ENCODE measurements at places on chromosomes 3 and 15.

DNA sequence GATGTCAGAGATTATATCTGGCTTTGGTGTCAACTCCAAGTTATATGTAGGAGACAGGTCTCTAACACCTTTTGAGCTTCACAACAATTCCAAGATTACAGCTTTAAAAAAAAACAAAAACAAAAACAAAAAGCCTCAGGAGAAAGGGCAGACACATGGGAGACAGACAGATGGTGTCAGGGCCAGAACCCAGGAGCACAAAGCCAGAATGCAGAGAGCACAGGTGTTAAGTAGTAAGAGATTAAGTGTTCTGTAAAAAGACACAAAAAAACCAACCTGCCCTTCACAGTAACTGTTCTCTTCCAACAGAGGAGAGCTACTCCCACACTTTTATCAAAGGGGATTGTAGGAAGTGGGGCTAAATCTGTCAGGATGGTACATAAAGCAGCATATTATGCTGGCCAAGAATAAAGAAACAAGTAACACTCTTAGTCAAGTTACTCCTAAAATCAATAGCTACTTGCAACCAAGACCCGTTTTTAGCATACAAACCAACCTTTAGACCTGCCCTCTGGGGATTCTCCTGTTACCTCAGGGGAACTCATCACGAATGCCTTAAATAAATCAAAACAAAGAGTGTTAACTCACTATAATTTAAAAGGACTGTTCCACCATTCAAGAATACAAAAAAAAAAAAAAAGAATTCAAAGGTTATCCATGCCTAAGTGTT lies 5.9 kb downstream of the CPEB1 start:
- H3K27me3 ChIP-seq = peaks cover 5% of the 10 kb centered on the region
- no peaks in the 10 kb centered on the region for H3K4me1 ChIP-seq
- no peak overlapping the region for H3K27ac ChIP-seq
- no peak overlapping the region for H3K4me3 ChIP-seq

DNA sequence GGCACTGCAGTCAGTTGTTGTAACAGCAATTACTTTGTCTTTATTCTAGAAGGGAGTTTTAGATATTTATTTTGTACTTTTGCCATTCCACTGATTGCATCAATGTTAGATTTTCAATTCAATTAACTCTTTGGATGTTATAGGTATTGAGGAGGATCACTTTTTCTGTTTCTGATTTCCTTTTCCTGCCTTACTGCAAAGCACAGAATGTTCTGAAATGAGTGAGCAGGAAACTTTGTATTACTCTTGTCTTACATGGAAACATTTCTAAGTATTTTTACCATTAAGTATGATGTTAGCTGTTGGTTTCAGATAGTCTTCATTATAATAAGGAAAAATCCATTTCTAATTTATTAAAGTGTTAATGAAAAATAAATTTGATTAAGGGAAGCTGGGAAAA lies 80.5 kb downstream of the OSBPL10 start:
- no peaks in the 10 kb centered on the region for H3K27me3 ChIP-seq
- no peaks in the 10 kb centered on the region for H3K4me1 ChIP-seq
- DNase-seq = no peak
- no peak overlapping the region for H3K27ac ChIP-seq
- H3K4me3 ChIP-seq = no peak overlapping the region

DNA sequence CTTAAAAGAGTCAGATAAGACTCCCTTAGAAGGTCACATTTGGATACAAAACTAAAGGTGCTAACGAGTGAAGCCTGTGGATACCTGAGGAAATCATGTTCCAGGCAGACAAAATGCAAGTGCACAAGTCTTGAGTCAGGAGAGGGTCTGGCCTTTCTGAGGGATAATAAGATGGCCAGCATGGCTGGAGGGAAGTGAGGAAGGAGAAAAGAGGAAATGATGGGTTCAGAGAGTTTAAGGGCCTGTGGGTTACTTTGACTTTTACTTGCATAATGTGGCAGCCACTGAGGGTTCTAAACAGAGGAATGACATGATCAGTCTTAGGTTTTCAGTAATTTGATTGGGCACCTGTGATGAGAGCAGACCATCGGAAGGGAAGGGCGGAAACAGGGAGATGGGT lies 3.5 kb upstream of the ROPN1B start:
- no peak overlapping the region for H3K4me3 ChIP-seq
- no peak for DNase-seq
- H3K27me3 ChIP-seq = no peaks in the 10 kb centered on the region
- H3K36me3 ChIP-seq = no peaks in the 10 kb centered on the region

GRCh38 chr3:29936054-29936453 lies 655.2 kb downstream of the RBMS3 start:
- H3K36me3 ChIP-seq = no peaks in the 10 kb centered on the region
- H3K4me1 ChIP-seq = no peaks in the 10 kb centered on the region
- no peak overlapping the region for H3K27ac ChIP-seq
- DNase-seq = no peak

DNA sequence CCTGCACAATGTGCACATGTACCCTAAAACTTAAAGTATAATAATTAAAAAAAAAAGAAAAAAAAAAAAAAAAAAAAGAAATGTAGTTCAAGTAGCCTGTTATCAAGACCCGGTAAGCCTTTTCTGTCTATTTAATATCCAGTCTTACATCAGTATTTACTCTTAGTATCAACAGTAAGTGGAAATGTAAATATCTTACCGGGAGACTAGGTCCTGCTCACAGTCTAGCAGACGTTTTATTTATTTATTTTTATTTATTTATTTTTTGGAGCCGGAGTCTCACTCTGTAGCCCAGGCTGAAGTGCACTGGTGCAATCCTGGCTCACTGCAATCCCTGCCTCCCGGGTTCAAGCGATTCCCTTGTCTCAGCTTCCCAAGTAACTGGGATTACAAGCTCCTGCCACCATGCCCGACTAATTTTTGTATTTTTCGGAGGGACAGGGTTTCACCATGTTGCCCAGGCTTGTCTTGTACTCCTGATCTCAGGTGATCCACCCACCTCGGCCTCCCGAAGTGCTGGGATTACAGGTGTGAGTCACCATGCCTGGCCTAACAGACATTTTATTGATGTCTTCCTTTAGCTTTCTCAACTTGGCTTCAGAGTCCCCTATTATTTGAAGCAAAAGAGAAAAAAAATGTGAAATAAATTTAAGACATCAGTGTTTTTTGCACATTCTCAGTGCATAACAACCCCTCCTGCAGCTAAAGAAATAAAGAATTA lies 19.9 kb downstream of the C2CD4B start:
- no peak for DNase-seq
- H3K4me3 ChIP-seq = no peak overlapping the region
- H3K27ac ChIP-seq = no peak overlapping the region
- no peaks in the 10 kb centered on the region for H3K36me3 ChIP-seq
- no peaks in the 10 kb centered on the region for H3K27me3 ChIP-seq

DNA sequence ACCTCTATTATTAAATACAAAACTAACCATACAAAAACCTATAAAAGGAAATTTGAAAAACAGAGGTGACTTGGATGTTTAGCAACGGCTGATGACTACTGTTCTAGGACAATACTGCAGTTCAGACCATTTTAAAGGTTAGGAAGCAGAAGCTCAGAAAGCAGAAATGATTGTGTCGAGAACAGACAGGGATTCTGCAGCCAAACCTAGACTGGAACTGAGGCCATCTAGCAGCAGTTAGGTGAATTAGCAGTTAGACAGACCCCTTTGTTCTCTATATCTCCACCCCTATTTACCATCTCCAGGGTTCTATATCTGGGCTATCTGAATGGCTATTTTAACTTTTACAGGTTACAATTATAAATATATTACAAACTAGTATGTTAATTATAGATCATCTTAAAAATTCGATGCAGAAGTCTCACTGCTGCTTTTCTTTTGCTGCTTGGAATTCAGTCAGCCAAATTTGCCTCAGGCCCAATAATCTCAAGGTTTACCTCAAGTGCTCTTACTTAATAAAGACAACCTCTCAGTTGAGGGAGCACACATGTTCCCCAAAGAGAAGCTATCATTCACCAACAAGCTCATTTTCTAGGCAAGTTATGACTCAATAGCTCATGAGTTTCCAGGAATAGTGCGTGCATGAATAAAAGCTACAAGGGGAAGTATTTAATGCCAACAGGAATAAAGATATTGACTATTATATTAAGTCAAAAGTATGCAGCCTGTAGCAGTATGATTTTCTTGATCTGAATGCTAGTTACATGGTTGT lies 9.3 kb upstream of the IL1RAP start:
- no peak overlapping the region for H3K4me3 ChIP-seq
- H3K27ac ChIP-seq = no peak overlapping the region
- DNase-seq = no peak
- no peaks in the 10 kb centered on the region for H3K4me1 ChIP-seq
- H3K36me3 ChIP-seq = no peaks in the 10 kb centered on the region
- H3K27me3 ChIP-seq = no peaks in the 10 kb centered on the region

DNA sequence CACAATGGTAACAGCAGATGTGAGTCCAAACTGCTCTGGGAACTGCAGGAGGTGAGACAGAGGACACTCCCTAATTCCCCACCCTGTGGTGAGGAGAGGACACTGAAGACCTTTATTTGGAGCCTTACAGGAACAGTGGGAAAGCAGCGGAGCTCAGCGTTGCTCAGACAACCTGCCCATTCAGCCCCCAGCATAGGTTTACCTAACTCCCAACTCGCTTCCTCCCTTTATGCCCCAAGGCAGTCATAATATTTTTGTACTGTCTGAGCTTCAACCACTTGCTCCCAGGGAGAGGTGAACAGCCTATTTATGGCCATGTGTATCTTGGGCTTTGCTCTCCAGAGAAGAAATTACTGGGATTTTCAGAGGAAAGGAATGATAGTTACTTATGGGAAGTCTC lies 34.1 kb downstream of the SHC4 start:
- H3K27ac ChIP-seq = no peak overlapping the region
- no peaks in the 10 kb centered on the region for H3K36me3 ChIP-seq
- DNase-seq = no peak
- no peak overlapping the region for H3K4me3 ChIP-seq
- H3K4me1 ChIP-seq = no peaks in the 10 kb centered on the region
- H3K27me3 ChIP-seq = no peaks in the 10 kb centered on the region

GRCh38 chr3:60399861-60400845 lies 851.1 kb downstream of the FHIT start:
- H3K4me1 ChIP-seq = no peaks in the 10 kb centered on the region
- no peak overlapping the region for H3K27ac ChIP-seq
- H3K4me3 ChIP-seq = no peak overlapping the region
- H3K27me3 ChIP-seq = no peaks in the 10 kb centered on the region

DNA sequence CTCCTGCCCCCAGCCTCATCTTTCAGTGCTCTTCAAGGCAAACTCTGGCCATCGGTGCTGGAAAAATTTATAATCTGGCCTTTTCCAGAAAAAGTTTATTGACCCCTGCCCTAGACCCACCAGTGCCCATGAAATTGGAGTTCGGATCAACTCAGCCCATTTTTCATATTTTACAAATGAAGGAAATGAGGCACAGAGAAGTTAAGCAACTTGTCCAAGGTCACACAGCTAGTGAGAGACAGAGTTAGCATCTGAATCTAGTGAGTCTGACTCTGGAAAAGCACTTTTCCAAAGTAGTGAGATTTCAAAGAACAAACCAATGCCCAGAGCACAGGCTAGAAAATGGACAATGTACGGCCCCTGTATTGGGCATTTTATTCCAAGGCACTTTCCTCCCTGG lies 69.4 kb upstream of the TLE3 start:
- H3K27me3 ChIP-seq = no peaks in the 10 kb centered on the region
- no peak overlapping the region for H3K27ac ChIP-seq
- H3K4me3 ChIP-seq = no peak overlapping the region

GRCh38 chr3:107943786-107944523 lies 146.9 kb downstream of the CD47 start:
- no peak overlapping the region for H3K4me3 ChIP-seq
- no peak for DNase-seq
- no peaks in the 10 kb centered on the region for H3K36me3 ChIP-seq
- H3K27me3 ChIP-seq = no peaks in the 10 kb centered on the region
- H3K27ac ChIP-seq = no peak overlapping the region
- H3K4me1 ChIP-seq = peaks cover 10% of the 10 kb centered on the region

DNA sequence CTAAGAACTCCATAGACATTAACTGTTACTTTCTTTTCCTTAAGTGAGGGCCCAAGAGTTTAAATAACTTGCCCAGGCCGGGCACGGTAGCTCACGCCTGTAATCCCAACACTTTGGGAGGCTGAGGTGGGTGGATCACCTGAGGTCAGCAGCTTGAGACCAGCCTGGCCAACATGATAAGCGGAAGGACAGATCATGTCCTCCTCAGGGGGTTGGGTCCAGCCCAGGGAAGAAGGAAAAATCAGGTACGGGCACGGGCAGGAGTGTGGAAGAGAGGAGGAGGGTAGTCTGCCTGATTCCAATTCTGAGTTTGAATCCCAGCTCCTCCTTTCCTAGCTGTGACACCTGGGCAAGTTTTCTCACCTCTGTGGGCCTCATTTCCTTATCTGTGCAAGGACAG lies 118.8 kb downstream of the ANP32A start:
- DNase-seq = no peak
- H3K27ac ChIP-seq = no peak overlapping the region
- H3K4me3 ChIP-seq = no peak overlapping the region

DNA sequence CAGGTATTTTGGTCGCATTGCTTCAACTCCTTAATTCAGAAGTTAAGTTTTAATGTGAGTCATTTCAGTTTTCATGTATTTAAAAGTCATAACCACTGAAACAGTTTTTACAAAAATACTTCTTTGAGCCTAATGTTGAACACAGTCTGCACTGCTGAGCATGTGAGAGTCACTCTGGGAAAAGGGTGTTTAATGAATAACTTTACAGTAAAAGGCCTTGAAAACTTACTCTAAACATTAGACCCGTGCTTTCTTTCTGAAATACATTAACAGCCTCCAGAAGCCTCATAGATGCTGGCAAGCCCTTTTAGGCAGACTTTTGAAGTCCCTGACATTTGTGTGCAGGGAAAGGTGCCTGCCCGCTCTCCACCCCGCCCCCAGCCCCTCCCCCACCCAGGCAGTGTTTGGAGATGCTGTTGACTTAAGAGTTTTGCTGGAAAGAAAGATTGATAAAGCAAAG lies 68.9 kb upstream of the NR2F2 start:
- H3K36me3 ChIP-seq = no peaks in the 10 kb centered on the region
- no peak overlapping the region for H3K4me3 ChIP-seq
- H3K27me3 ChIP-seq = no peaks in the 10 kb centered on the region

DNA sequence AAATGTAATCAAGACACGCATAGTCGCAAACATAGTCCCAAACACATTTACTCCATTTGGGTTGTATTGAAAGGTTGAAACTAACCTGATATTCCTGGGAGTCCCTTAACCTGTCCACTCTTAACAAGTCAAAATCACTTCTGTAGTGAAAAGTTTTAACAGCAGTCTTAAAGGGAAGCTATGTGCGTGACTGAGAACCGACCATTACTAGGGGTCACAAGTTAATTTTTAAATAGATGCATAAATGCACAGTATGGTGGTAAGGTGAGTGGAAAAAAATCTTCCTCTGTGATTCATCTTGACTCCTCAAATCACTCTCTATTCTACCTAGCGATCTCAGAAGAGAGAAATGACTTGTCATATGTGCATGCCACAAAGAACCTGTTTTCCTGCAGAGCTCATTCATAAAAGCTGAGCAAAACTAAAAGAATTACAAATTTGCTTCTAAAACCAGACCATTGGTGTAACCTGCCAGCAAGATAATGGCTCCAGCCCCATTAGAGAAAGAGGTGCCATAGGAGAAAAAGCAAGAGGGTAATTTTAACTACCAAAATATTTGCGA lies 4.8 kb downstream of the GPR15 start:
- H3K36me3 ChIP-seq = no peaks in the 10 kb centered on the region
- H3K4me3 ChIP-seq = no peak overlapping the region
- H3K27me3 ChIP-seq = no peaks in the 10 kb centered on the region
- no peak for DNase-seq
- no peaks in the 10 kb centered on the region for H3K4me1 ChIP-seq

GRCh38 chr15:92599394-92599970 lies 56.1 kb downstream of the FAM174B start:
- H3K36me3 ChIP-seq = no peaks in the 10 kb centered on the region
- H3K27ac ChIP-seq = no peak overlapping the region
- H3K27me3 ChIP-seq = no peaks in the 10 kb centered on the region
- DNase-seq = no peak
- no peaks in the 10 kb centered on the region for H3K4me1 ChIP-seq
